Adrenal gland (tissue), 19 donors: ENCODE measurements at places on chromosomes 12 and 14.

- no peak for DNase-seq
Observed at GRCh38 chr12:18522806-18523205, 215.0 kb downstream of the PLCZ1 start.

- no peak for DNase-seq
Observed at GRCh38 chr14:54651649-54652048, 84.7 kb downstream of the SAMD4A start.

- no peak for DNase-seq
Observed at GRCh38 chr12:27844366-27845090, 64.5 kb upstream of the MANSC4 start.

DNA sequence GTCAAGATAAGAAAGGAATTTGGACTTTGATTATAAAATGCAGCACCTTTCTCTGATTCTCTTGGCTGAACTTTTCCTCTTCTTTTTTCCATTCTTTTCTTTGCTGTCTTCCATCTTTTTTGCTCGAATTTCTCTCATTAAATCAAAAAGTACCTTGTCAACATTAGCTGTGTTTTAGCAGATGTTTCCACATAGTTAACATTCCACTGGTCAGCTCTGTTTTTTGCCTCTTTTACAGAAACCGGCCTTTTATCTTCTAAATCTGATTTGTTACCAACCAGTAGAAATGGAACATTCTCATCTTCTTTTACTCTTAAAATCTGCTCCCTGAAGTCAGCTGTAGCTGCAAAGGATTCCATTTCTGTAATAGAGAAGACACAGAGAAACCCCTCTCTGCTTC is 71.1 kb upstream of the SYT1 start:
- no peak for DNase-seq

DNA sequence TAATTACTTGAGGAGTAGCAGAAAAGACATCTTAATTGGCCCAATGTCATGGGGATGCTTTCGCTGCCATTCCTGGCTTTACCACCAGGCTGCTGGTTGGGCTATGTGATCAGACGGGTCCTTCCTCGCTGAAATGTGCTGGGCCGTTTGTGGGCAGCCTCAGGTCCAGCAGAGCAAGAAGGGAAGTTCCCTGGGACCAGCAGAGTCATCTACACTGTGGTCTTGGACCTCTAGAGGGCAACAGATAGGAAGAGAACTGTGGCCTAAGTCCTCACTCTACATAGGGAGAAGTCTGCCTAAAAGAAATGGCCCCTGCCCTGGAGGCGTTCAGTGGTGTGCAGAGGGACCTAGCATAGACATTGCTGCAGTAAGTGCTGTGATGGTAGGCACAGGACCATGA is 10.9 kb downstream of the EVL start:
- peak; percentile 42 for DNase-seq

DNA sequence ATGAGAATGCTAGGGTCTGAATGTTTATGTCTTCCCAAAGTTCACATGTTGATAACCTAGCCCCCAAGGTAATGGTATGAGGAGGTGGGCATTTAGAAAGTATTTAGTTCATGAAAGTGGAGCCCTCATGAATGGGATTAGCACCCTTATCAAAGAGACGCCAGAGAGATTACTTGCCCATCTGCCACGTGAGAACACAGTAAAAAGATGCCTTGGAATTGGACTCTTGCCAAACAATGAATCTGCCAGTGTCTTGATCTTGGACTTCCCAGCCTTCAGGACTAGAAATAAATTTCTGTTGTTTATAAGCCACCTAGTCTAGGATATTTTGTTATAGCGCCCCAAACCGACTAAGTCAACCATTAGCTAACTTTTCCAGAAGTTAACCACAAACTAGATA is 92.0 kb upstream of the SLC38A4 start:
- no peak for DNase-seq

GRCh38 chr12:103697971-103698751 is 111.1 kb downstream of the STAB2 start:
- no peak for DNase-seq

DNA sequence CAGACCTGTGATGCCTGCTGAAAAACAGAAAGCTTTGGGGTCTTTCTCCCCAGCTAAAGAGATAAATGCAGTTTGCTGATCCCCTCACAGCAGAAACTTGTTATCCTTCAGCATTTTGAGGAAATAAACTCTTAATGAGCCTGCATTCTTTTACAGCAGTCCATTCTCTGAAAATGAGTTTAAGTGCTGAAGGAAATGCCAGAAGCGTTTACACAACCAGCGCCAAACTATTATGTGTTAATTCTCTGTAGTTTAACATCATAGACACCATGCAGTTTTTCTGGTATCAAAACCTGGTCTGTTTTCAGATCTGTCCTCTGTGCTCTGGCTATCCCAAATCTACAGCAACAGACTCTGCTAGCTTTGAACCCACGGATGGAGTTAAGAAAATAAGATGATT is 291.3 kb downstream of the NPAS3 start:
- DNase-seq: no peak

DNA sequence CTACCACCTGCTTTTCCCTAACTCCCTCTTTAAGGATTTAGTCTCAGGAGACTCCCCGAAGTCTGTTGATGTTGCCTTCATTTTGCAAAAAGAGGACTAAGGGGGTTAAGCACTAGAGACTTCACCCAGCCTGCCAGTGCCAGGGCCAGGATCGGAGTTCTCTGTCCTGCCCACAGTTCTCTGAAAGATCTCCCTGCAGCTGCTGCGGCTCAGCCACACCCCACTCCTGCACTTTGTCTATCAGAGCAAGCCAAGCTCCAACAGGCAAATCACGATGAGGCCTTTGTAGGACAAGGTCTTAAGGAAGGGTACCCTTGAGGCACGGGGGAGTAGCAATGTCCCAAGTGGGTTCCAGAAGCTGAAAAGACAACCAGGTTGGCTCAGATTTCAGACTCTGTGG is 148.8 kb upstream of the EGLN3 start:
- no peak for DNase-seq

GRCh38 chr14:24135584-24135833 is 485 bp upstream of the PSME1 start:
- DNase-seq: no peak

DNA sequence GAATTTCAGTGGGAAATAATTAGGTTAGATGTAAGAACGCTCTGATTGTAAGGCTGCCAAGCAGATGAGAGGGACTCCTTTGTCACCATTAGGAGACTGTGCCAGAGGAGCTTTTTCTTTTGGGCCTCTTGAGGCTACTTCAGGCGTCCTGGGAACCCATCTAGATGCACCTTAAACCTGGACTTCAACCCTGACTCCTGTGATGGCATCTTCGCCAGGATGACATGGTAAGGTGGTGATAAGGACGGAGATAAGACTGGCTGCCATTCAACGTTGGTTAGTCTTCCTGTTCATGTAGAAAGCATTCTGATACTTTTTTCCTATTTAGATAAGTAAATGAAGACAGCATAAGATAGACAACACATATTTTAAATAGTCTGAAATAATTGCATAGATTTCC is 36.3 kb downstream of the STK38L start:
- DNase-seq: no peak

GRCh38 chr12:101925935-101926334 is 48.6 kb downstream of the DRAM1 start:
- DNase-seq: peak; percentile 5

DNA sequence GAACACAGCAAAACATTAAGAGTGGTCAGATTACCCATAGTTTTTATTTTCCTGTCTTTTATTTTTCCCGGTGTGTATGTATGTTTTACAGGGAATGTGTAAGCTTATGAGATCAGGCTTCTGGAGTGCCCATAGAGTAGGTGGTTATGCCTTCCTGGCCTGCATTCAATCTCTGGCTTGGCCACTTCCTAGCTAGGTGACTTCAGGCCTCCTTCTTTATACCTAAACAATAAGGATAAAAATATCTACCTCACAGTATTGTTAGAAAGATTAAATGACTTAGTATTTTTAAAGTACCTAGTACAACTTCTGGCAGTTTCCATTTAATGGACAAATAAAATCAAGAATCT is 42.4 kb downstream of the ITPR2 start:
- no peak for DNase-seq

DNA sequence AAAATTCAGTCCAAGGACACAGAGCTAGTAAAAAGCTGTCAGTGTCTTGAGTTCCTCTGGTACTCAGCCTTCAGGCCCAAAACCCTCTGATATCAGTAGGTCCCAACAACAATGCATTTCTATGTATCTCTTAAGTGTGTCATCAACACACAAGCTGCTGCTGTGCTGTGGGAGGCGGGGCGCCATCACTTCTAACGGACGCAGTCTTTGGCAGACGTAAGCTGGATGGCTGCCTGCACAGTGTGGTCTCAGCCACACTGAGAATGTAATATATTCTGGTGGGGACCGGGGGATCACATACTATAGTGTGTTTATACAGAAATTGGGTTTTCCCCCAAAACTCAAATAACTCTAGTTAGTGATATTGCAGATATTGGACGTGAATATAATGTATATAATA is 123.9 kb downstream of the SUDS3 start:
- no peak for DNase-seq

DNA sequence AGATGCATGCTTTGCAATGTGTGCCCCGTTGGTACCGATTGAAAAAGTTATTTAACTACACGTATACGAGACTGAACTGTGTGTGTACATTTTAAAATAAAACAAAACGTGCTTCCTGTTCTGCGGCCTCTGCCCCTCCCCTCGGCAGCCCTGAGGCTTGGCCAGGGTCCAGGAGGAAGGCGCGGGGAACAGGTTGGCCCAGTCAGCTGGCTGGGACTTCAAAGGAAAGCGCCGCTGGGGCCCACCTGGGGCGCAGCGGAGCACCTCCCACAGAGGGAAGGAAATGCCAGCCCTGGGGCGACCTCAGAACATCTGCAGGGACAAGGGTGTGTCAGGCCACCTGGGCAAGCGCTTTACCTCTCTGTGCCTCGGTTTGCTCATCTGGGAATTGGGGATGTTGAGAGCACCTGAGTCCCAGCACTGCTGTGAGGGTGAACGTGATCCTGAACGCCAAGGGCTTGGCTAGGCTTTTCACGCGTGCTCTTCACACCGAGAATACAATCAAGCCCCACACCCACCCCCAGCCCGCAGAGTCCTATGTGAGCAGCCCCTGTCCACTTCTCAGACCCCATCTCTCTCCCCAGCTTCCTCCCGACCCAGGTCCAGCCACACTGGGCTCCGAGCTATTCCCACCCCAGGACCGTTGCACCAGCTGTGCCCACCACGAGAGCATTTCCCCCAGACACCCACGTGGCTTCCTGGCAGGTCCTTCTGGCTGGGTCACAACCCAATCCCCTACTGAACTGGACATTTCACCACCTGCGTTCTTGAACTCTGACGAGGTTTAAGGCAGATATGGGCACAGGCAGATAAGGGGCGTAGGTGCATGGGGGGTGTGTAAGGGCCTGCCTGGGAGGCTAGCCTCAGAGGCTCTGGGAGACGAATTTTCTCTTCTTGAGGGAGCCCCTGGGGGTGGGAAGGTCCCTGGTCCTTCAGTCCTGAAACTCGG is 41.9 kb upstream of the NCOR2 start:
- peak; percentile 80 for DNase-seq

- DNase-seq: no peak
Observed at GRCh38 chr14:62934439-62934838, 110.8 kb downstream of the KCNH5 start.

DNA sequence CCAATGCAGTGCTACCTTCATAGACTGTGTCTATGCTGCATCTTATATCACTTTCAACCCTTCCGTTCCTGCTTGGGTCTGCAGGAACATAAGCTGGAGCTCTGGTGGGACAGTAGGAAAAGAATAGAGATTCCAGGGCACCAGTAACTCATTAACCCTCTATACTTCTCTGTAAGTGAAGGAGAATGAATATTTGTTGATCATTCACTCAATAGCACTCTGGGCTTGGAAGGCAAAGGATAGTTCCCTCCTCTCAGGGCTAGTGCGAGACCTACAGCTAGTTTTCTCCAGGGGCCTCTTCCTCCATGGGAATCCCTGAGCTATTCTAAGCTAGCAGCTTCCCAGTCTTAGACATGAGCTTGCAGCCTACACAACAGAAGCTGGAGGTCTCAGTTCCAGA is 84.7 kb downstream of the BMP4 start:
- no peak for DNase-seq

DNA sequence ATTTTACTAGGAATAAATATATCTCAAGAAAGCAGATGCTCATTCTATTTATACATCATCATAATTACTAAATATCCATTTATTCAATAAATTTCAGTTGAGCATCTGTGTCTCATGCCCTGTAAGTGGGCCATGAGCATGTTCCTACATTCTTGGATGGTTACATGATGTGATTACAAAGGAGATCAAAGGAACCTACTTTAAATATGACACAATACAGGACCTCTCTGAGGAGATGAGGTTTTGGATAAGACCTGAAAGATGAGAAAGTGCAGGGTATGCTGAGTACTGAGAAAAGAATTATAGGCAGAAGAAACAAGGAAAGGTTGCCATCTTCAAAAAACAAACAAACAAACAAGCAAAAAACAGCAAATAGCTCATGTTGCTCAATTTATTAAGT is 105.4 kb upstream of the CNTN1 start:
- no peak for DNase-seq

GRCh38 chr14:25750436-25750835 is 700.5 kb upstream of the STXBP6 start:
- no peak for DNase-seq

GRCh38 chr12:22974865-22975264 is 349.9 kb downstream of the ETNK1 start:
- DNase-seq: no peak

GRCh38 chr14:30541318-30541717 is 17.6 kb upstream of the G2E3 start:
- DNase-seq: no peak

- no peak for DNase-seq
Observed at GRCh38 chr12:131333621-131334440, 377.1 kb upstream of the SFSWAP start.
